ENCODE measurements at places on chromosomes 16 and 17.

- peak; percentile 47 for DNase-seq
These were observed 1.1 kb upstream of the WBP2 start for GRCh38 chr17:75856062-75856756.

- peak; percentile 23 for DNase-seq
These were observed 1.2 kb downstream of the GID4 start for GRCh38 chr17:18040261-18040858.

DNA sequence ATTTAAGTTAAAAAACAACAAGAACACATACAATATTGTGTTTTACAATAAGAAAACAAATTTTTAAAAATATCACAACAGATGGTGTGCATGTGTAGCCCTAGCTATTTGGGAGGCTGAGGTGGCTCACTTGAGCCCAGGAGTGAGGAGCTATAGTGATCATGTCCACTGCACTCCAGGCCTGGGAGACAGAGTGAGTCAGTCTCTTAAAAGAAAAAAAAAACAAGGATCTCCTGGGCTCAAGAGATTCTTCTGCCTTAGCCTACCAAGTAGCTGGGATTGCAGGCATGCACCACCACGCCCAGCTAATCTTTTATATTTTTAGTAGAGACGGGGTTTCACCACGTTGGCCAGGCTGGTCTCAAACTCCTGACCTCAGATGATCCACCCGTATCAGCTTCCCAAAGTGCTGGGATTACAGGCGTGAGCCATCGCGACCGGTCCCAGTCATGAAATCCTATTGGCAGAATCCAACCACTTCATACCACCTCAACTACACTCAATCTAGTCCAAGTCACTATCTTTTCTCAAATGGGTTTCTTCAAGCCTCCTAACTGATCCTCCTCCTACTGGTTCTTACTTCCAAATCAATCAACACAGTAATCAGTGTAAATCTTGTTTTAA lies 55.0 kb downstream of the STH start:
- peak; percentile 35 for DNase-seq

- DNase-seq = no peak
These were observed 171.7 kb downstream of the LAT start for GRCh38 chr16:29156511-29156910.

GRCh38 chr16:55668340-55669281 lies 12.8 kb downstream of the SLC6A2 start:
- DNase-seq = peak; percentile 63

GRCh38 chr17:81822996-81823819 lies 9.9 kb downstream of the MCRIP1 start:
- DNase-seq = no peak

- no peak for DNase-seq
These were observed 114.4 kb upstream of the HAS3 start for GRCh38 chr16:68991075-68991474.

DNA sequence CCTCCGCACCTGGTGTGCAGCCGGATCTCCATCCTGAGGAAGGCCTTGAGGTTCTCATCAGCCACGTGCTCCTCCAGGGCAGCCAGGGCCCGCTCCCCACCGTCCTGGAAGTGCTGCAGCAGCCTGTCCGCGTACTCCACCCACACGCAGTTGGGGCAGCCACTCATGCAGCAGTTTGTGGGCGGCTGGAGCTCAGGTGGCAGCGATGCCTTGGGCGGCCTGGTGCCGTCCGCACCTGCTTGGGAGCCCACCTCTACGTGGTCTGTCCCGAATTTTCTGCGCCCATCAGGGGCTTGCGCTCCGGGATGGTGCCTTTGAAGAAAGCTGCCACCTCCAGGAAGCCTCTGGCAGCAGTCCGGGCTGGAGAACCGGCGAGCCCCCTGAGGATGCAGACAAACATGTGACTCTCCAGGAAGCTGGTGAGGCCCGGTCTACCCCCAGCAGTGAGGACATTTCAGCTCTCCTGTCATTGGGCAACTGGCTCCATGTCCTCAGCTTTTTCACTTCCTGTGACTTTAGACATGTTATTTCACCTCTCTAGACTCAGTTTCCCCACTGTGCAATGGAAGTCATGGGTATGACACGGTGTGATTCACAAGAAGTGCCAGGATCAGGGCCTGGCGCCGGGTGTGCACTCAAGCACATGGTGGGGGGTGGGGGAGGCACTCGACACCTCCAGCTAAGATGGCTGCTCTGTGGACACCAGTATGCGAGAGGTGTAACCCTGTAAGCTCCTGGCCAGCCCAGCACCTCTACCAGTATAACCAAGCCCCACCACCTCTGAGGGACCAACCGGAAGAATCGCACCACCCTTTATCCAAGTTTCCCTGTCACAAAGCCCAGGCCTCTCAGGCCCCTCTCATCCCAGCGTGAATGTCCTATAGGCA lies 957 bp downstream of the OXLD1 start:
- peak; percentile 55 for DNase-seq

DNA sequence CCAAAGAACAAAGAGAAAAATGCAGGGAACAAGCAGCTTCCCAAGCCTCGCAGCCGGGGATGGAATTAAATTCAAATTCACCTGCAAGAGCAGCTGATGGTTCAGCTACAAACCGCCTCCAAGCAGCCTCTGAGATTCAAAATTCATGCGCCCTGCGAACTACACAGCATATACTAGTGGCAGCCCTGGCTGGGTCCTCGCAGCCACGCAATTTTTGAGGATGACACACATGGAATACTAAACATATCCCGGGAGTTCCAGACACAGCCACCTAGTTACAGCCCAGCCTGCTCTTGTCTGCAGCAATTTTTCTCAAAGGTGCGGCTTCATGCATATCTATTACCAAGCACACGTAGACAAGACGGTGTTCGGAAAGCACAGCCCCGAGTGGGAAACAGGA lies 35.9 kb upstream of the KIFC3 start:
- DNase-seq = peak; percentile 52

GRCh38 chr17:5500589-5501391 lies 14.4 kb downstream of the MIS12 start:
- DNase-seq = peak; percentile 76

DNA sequence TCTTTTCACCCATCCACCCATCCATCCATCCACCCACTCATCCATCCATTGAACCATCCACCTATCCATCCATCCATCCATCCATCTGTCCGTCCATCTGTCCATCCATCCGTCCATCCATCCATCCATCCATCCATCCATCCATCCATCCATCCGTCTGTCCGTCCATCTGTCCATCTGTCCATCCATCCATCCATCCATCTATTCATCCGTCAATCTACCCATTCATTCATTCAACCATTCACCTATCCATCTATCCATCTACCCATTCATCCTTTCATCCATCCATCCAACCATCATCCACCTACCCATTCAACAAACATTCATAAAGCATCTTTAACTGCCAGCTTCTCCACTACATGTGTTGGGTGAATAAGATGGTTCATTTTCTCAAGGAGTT lies 28.9 kb downstream of the GP2 start:
- DNase-seq = no peak

DNA sequence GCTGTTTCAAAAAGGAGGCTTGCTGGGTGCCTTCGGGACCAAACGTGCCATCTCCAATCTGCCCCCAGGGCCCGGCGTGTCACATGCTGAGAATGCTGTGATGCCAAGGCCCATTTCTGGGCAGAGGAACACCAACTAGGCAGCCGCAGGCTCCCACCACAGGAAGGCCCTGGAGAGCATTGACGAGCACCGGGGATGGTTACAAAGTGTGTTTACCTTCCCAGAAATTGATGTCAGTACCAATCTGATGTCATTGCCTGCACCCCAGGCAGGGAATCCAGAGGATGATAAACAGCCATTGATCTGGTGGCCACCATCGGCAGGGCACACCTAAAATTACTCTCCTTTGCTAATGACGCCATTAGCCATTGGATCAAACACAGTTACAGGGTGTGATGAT lies 418.1 kb upstream of the CDH5 start:
- no peak for DNase-seq

DNA sequence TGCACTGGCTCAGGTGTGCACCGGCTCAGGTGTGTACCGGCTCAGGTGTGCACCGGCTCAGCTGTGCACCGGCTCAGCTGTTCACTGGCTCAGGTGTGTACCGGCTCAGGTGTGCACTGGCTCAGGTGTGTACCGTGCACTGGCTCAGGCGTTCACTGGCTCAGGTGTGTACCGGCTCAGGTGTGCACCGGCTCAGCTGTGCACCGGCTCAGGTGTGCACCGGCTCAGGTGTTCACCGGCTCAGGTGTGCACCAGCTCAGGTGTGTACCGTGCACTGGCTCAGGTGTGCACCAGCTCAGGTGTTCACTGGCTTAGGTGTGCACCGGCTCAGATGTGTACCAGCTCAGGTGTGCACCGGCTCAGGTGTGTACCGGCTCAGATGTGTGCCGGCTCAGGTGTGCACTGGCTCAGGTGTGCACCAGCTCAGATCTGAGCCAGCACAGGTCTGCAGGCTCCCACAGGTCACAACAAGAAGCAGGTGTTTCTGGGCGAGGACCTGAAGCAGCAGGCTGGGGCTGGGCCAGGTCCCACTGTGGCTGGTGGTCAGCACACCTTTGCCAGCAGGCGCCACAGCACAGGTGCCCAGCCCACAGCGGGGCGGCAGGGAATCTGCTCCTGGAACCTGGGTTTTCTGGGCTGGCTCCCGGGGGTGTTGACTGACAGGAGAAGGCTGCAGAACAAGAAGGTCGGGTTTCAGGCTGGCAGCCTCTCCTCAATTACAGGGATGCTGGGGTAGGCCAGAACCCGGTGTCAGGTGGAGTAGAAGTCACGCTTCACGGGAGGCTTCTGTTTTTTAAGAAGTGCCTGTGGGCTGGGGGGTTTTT lies 17.2 kb downstream of the METRNL start:
- DNase-seq = no peak

GRCh38 chr17:78448356-78448993 lies 70.0 kb downstream of the PGS1 start:
- DNase-seq = no peak

DNA sequence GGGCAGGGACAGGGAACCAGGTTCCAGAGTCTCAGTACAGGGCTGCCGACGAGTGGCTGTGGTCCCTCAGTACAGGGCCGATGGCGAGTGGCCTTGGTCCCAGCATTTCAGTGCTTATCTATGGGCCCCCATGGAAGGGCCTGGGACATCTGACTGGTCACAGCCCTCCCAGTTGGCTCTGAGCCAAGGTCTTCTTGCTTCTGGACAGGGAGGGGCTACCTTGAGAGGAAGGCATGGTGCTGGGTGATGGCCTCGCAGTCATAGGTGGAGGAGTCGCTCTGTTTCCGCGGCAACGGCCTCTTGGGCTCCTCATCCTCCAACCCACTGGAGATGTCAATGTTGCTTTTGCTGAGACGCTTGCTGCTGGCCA lies 32.5 kb downstream of the PIMREG start:
- no peak for DNase-seq

DNA sequence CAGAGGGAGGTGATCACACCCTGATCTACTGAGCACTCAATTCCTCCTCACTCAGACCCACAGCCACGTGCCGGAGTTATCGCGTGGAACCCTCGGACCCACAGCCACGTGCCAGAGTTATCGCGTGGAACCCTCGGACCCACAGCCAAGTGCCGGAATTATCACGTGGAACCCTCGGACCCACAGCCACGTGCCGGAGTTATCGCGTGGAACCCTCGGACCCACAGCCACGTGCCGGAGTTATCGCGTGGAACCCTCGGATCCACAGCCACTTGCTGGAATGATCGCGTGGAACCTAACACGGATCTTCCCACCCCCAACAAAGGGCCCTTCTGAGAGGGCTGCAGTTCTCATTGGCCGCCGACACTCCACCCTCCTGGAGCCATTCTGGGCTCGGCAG lies 97.7 kb downstream of the PGS1 start:
- no peak for DNase-seq

DNA sequence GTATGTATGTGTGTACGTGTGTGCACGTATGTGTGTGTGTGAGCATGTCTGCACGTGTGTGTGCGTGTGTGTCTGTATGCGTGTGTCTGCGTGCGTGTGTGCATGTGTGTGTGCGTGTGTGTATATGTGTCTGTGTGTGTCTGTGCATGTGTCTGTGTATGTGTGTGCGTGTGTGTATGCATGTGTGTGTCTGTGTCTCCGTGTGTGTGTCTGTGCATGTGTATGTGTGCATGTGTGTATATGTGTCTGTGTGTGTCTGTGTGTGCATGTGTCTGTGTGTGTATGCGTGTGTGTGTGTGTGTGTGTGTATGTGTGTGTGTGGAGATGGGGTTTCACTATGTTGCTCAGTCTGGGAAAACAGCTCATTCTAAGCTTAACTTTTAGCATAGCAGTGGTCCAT lies 43.9 kb downstream of the ATP2C2 start:
- DNase-seq = no peak

- DNase-seq = peak; percentile 28
These were observed 15.2 kb downstream of the CLTC start for GRCh38 chr17:59634632-59635541.
